ENCODE measurements at places on chromosomes 11 and 22. TPM values are rescaled to one million over a fixed set of nuclear protein-coding genes. Genes with fewer than 3 reads are reported as not detected.

- DNase-seq, result no peak
Measured at GRCh38 chr11:79237703-79238102, 203.1 kb downstream of the TENM4 start.

DNA sequence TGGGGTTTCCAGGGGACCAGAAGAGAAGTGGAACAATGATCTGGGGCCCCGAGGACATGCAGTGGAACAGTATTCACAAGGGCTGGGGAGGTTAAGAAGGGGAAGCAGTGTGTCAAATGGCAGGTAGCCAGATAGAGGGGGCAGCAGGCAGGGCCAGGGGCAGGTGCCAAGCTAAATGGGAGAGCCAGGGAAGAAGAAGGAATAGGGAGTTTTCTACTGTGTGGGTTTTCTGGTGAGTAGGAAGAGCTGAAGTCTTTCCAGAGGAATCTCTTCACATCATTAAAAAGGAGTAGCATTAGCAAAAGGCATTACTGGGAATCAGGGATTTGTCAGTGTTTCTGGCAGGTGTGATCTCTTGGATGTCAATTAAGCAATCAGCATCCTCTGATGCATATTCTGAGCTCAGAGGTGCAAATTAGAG is 55.8 kb downstream of the IRAG1 start:
- no peak for DNase-seq

GRCh38 chr11:108177570-108177969 is 44.9 kb downstream of the NPAT start:
- DNase-seq, result no peak

DNA sequence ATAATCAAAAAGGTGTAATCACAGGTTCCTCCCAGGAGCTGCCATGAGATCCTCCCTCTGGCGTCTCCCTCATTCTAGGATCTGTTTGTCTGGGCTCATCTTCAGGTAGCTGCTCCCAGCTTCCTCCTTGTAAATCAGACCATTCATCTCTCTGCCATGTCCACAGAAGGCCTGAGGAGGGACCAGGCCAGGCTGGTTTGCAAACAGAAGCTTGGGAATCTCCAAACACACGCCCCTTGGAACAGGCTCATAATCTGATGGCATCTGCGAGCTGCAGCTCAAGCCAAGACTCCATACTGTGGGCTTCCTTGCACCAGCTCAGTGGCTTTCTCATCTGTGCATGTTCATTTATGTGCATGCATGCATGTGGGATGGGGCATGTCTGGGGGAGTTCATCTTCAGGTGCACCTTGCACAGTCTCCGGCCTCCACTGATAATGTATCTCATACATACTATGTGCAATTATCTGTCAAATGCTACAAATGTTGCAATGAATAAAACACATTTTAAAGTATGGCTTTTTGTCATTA is 134.9 kb downstream of the NXPE2 start:
- DNase-seq, result no peak

DNA sequence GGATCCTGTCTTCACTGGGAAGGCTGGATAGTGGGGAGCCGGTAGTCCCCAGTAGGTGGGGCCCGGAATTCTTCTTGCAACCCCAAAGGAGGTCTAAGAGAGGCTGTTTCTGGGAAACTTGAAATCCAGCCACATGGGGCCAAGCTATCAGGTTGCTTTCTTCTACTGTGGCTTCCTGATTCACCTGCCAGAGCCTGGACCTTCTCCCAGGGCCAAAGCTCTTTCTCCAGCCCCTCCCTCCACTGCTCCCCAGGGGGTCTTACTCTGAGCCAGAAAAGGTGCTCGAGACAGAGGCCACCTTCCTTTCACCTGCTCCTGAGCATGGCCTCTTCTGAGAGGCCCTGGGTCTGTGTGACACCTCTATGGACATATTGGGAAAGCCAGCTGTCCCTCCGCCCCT is 9.1 kb downstream of the TST start:
- DNase-seq, result no peak

- DNase-seq, result peak; percentile 33
Measured at GRCh38 chr11:44747316-44747715, 20.6 kb downstream of the TSPAN18 start.

SLC22A6 gene
- total RNA-seq, result not detected

OR2AT4 gene
- total RNA-seq, result 0.02 TPM

FAM181B gene
- total RNA-seq, result not detected

HEPHL1 gene
- total RNA-seq, result not detected
